Spinal cord (tissue), 10 donors: ENCODE measurements at places on chromosomes 2 and 18. TPM values are rescaled to one million over a fixed set of nuclear protein-coding genes. Genes with fewer than 3 reads are reported as not detected.

DNA sequence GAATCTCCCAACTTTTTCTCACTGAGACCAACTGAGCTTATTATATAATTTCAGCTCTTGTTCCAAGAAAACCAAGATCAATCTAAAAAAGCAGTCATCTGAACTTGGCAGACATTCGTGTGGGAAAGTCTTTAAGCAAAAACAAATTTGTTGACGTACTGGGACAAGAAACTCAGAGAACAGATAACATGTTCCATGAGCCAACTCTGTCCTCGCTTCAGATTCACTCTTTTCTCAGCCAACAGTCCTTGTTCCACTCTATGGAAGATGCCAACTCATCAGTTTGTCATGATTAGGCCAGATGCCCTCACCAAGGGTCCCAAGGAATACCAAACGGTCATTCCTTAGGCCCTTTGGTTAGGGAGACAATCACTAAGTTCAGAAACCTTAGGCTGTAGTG, 224.2 kb upstream of the CTAGE1 start:
- DNase-seq: no peak

GRCh38 chr2:236607471-236608187, 38.0 kb downstream of the ACKR3 start:
- DNase-seq: no peak

DNA sequence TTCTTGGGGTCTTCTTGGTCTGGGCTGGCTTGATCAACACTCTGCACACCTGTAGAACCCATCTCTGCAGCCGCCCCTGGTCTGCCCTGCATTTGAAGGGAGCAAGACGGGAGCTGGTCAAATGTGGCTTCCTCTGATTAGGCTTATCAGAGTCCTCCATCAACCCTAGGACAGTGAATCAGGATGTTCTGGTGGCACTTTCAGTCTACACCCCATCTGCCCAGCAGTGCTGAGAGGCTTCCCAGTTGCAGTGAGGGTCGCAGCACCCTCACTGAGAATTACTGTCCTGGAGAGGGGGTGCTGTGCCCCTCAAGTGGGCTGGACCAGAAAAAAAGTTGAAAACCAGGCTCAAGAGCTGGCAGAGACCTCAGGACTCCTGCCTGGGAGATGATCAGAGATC, 152.9 kb downstream of the DYSF start:
- DNase-seq: no peak

GRCh38 chr2:178920916-178921513, 113.8 kb upstream of the TTN start:
- DNase-seq: no peak

DNA sequence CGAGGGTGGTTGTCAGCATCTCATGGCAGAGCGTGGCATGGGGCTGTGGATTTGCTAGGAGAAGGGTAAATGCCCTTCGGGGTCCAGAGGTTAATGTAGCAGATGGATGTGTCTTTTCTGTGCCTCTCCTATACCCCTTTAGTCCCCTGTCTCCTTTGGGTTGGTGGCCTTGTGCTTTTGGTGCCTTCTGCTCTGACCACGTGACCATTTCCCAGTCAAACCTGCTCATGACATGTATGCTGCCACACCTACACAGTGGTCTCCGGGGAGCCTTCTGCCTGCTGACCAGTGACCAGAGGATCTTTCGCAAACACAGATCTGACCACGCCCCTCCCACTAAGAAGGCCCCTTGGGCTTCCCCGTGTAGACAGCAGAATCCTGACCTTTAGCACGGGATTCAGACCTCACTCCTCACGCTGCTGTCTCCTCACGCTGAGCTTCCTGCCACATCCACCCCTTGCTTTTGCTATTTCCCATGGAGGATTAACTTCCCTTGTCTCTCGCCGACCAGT, 116.2 kb downstream of the ACOXL start:
- no peak for DNase-seq

- DNase-seq: no peak
Observed at GRCh38 chr2:84779781-84780180, 101.1 kb downstream of the TRABD2A start.

DNA sequence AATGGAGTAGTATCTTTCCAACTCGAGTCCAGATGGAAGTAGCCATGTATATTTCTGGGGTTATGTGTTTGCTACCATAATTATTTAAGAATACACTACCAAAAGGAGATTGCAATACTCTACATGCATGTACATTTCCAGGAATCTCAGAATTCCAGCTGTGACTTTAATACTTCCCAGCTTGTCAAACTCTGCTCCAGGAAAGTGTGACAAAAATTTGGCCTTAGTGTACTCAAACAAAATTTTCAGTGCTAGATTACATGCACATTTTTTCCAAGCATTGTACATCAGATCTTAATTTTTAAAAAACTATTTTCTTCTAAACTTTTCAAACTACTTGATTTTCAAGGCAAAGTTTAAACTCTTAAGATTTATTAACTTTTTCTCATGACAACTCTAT, 1791.6 kb downstream of the SUCLG1 start:
- DNase-seq: no peak

DNA sequence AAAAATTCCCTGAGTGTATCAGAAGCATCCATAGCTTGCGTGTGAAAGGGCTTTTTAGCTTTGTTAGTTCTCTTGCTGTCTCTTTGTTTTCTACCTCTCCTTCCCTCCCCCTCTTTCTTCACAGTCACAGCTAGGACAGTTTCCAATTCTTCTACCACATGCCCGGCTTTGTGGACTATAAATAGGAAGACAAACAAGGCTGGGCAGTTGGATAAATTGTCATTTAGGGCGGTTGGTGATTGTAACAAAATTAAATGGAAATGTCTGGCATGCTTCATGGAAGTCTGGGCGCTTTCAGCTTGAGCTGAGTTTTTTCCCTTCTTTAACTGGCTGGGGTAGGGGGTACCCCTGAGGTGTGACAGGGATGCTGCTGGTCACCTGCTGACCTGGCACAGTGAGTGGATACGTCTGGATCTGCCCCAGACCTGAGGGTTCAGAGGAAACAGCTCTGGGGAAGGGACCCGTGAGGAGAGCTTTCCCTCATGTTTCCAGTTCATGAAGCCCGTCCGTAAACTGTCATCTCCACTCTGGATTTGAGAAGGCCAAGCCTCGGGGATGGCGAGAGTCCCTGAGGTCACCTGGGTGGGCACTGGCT, 29.0 kb upstream of the GIGYF2 start:
- DNase-seq: peak; percentile 49

DNA sequence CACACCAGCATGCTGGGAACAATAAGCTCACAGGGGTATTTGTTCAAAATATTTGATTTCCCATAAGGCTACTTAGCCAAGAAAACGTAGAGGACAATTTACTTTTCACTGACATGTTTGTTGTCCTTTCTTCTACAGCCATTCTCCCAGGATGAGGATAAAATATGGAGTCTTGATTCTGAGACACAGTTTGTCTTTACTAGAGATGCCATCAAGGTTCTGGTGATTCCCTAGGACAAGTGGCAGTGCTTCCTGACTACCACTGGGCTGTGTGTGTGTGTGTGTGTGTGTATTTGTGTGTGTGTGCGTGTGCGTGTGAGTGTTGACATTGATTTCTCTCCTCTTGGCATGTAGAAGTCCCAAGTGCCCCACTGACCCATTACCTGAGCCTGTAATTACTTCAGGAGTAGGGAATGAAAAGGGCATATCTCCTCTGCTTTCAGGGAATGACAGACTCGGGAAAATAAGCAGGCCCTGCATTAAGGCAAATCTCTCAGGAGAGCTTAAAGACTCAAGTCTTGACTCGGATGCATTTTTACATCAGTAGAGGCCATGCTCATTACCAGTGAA, 761.6 kb downstream of the DCC start:
- no peak for DNase-seq

DNA sequence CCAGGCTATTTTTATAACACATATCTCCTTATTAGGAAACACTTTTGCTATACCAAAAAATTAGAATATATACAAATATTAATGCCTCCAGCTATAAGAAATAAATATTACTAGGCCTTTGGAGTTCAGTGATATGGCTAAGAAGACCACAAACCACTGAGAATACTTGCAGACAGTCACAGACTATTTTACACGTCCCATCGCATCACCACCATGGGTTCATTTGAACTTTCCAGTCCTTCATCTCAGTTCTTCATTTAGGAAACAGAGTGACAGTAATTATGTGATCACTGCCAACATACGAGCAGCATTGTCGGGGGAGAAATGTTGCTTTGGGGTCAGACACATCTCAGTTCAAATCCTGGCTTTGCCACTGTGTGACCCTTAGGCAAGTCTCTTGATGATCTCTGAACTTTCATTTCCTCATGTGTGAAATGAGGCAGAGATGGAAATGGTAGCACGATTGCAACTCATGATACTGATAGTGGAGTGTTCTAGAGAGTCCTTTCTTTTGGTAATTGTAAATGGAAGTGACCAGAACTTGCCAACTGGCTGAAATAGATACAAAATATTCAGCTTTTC, 138.9 kb upstream of the NRP2 start:
- no peak for DNase-seq

DNA sequence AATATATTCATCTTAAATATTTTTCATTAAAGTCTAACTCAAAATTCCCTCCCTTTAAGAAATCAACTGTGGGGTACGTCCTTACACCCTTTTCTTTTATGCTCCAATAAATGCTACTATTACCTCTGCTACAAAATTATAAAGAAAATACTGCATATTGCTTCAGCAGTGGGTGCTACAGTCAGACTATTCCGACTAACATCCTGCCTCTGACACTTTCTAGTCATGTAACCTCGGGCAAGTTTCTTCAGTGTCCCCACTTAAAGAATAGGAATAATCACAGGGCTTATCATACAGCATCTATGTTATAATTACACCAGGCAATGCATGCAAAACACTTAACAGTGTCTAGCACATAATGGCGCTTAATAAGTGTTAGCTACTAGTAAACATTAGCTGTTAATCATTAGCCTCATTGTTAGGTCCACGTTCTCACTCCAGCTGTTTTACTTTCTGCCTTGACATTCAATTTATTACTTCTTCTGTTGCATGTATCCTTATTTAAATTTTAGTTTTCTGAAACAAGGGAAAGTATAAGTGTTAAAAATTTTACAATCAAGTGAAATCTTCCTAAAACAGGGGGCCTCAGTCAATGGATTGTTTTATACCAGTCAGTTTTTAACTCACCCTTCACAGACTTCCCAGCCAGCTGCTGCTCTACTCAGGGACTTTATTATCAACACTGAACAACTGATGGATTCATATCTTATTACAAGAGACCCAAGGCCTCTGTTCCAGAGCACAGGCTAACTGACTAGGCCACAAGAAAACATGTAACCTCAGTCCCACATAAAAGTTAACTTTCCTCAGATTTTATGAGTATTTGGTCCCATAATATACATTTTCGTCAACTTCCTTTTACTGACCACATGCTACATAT, 54.0 kb downstream of the CLASP1 start:
- no peak for DNase-seq

GRCh38 chr18:44597797-44598196, 82.9 kb upstream of the SETBP1 start:
- no peak for DNase-seq

- no peak for DNase-seq
Observed at GRCh38 chr2:27891673-27892105, 1.2 kb downstream of the BABAM2 start.

DNA sequence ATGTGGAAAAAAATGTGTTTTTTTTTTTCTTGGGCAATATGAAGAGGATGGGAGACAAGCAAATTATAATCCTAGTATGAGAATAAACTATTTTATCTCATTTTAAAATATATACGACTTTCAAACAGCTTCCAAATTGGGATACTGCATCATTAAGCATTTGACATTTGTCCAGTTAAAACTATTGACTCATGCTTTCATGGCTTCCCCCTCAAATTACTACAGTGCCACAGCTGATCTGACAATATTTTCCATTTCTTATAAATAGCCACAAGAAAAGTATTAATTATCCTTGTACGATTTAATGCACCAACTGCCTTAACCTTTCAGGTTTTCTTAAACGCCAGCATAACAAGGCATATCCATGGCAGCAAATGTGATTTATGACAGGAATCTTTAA, 1134.8 kb upstream of the ZEB2 start:
- no peak for DNase-seq

DNA sequence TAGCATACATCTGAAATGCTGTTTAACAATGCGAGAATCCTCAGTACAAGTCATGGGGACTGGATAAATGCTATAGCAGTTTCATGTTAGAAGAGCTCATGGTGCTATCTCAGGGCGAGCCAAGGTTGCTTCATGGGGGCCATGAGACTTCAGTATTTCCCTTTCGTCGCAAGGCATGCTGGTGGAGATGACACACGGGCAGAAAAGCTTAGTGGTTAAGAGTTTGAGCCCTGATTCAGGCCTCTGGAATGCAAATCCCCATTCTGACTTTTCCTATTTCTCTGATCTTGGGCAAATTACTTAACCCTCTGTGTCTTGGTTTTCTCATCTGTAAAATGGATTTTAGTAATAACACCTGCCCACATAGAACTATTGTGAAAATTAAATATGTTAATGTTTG, 57.4 kb upstream of the EPHA4 start:
- DNase-seq: no peak

DNA sequence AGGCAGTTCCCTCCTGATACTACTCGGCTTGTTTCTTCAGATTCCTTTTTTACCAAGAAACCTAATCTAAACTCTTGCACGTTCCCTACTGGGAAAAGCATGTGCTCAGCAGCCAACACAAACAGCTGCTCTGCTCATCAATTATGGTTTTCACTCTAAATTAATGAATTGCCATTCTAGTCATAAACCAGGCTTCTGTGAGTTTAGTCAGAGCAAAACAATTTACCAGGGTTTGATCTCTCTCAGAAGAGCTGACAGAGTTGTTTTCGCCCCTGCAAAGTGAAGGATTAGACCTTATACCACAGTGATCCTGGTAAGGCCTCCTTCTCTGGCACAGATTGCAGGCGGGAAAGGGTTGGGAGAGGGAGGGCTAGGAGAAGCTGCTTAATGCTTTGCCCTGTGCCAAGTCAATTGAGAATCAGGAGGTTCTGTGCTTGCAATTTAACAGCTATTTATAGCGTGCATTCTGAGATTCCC, 57.2 kb downstream of the REEP1 start:
- DNase-seq: no peak

GRCh38 chr2:225008179-225008856, 34.0 kb downstream of the DOCK10 start:
- no peak for DNase-seq

DNA sequence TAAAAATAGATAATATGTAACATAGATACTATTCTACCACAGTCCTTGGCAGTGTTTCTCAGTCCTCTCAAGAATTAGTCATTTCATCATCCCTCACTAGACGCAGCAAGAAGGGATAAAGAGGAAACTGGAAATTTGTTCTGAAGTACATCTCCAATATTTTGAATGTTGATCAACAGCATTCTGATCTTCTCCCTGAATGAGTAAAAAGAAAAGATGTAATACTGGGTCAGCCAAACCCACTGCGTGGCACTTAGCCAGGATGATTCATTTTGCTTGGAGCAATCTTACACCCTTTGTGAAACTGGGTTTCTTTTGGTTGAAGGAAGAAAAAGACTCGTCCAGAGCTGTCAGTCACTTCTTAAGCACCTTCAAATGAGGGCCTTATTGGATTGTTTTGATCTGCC, 54.1 kb downstream of the TAF1B start:
- no peak for DNase-seq

Gene ST6GAL2
- total RNA-seq: 23.0 TPM

Gene CYS1
- total RNA-seq: 2.2 TPM

Gene G6PC2
- total RNA-seq: not detected

Gene TTN
- total RNA-seq: 2.6 TPM

Gene TMEM17
- 6.0 TPM for total RNA-seq

Gene LYPD1
- 50.9 TPM for total RNA-seq

Gene STAT4
- 2.5 TPM for total RNA-seq

Gene POTEI
- total RNA-seq: 0.72 TPM

Gene ANKRD30BL
- total RNA-seq: 3.4 TPM

Gene CKAP2L
- total RNA-seq: 6.8 TPM

Gene FTCDNL1
- 4.2 TPM for total RNA-seq

Gene ACTG2
- total RNA-seq: 5.3 TPM

Gene KCTD18
- 12.9 TPM for total RNA-seq
